CD4-positive, alpha-beta memory T cell (primary cell): ENCODE measurements at places on chromosomes 11 and 22.

DNA sequence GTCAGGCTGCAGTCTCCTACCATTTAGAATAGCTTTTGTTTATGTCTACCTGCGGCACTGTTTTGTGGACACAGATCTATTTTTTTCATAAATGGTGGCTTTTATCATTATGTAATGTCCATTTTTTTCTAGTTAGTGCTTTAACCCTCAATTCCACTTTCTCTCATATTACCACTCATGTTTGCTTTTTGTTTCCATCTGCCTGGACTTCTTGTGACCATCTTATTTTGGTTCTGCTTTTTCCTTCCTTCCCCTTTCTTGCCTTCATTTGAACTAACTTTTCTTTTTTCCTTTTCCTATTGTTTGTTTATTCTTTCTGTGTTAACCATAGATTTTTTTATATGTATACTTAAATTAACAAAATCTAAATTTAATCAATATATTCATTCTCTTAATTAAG, 98.5 kb upstream of the SLC22A12 start:
- H3K27me3 ChIP-seq = no peaks in the 10 kb centered on the region
- no peak overlapping the region for H3K27ac ChIP-seq
- no peaks in the 10 kb centered on the region for H3K36me3 ChIP-seq
- no peak for DNase-seq
- H3K4me1 ChIP-seq = peaks cover 9% of the 10 kb centered on the region

GRCh38 chr11:118252688-118253087, 523 bp upstream of the MPZL3 start:
- no peaks in the 10 kb centered on the region for H3K36me3 ChIP-seq
- peaks cover 36% of the 10 kb centered on the region for H3K4me1 ChIP-seq
- DNase-seq = no peak
- H3K4me3 ChIP-seq = peak overlapping the region; percentile 94

GRCh38 chr22:45620706-45621105, 50.9 kb upstream of the ATXN10 start:
- H3K27ac ChIP-seq = no peak overlapping the region
- no peak for DNase-seq
- H3K4me1 ChIP-seq = no peaks in the 10 kb centered on the region
- H3K27me3 ChIP-seq = no peaks in the 10 kb centered on the region
- no peaks in the 10 kb centered on the region for H3K36me3 ChIP-seq
- no peak overlapping the region for H3K4me3 ChIP-seq

- DNase-seq = no peak
- H3K4me3 ChIP-seq = peak overlapping the region; percentile 73
Measured at GRCh38 chr11:73760135-73760678, 667 bp downstream of the RAB6A start.

DNA sequence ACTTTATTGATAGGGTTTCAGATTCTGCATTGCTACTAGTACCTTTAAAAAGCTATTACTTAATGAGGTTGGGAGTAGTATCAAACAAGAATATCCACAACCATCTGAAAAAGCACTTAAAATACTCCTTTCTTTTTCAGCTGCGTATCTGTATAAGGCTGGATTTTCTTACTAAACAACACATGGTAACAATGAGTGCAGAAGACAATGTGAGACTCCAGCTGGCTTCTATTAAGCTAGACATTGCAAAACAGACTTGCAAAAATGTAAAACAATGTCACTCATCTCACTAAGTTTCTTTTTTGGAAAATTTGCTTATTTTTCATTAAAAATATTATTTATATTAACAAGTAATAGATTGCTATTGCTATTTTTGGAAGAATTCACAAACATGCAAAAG, 132.6 kb downstream of the WNT11 start:
- no peak for DNase-seq
- no peaks in the 10 kb centered on the region for H3K4me1 ChIP-seq
- H3K4me3 ChIP-seq = no peak overlapping the region
- no peaks in the 10 kb centered on the region for H3K27me3 ChIP-seq
